ENCODE measurements at places on chromosomes 7 and 10.

- no peak for DNase-seq
These were observed 311.2 kb upstream of the GNAI1 start for GRCh38 chr7:79823246-79823951.

DNA sequence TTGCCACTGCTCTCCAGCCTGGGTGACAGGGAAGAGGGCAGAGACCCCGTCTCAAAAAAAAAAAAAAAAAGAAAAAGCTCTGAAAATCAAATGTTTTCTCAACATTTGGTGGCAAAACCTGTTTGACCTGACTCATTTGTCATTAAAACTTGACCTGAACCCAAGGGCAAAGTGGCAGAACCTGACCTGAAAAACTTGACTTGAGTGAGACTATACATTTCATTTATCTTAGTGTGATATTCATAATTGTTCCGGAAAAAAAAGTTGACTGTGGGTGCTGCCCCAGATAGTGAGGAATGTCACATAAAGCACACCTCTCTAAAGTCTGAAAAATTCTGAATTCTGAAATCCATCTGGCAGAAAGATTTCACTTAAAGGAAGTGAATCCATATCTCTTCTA lies 2.3 kb upstream of the TAX1BP1 start:
- DNase-seq: no peak

- DNase-seq: no peak
These were observed 23.4 kb downstream of the JAZF1 start for GRCh38 chr7:28157076-28157745.

DNA sequence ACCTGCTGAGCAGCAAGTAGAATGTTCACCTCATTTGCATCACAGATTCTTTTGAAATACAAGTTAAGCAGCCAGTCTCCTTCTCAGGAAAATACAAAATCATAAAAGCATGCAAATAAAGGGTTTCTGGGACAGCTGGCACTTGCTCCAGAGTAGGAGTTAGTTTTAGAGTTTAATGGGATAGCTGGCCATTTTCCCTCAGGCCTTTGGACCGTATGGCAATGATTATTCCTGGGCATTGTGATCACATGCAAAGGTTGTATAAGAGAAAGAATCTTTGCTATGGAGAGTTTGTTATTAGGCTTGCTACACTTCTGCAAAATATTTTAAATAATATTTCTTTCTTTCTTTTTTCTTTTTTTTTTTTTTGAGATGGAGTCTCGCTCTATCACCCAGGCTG lies 240.8 kb downstream of the CDK14 start:
- DNase-seq: no peak

DNA sequence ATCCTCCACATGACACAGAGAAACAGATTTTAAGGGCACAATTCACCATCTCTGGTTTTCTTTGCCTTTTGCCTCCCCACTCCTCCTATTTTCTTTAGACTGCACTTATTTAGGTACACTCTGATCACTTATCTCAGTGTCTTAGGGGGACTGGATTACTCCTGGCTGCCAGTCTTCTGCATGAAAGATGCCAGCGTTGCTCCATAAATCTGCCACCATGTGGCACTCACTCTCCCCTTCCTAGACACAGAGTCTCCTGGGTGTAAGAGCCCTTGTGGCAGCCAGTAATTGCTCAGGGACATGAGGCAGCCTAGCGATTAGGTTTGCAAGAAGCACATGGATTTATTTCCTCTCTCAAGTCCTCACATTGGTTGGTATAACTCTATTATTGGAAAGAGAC lies 34.5 kb upstream of the RBM20 start:
- no peak for DNase-seq

GRCh38 chr10:99927721-99928280 lies 81.9 kb downstream of the DNMBP start:
- DNase-seq: no peak

- no peak for DNase-seq
These were observed 55.9 kb downstream of the KCNMA1 start for GRCh38 chr10:77581738-77582137.

DNA sequence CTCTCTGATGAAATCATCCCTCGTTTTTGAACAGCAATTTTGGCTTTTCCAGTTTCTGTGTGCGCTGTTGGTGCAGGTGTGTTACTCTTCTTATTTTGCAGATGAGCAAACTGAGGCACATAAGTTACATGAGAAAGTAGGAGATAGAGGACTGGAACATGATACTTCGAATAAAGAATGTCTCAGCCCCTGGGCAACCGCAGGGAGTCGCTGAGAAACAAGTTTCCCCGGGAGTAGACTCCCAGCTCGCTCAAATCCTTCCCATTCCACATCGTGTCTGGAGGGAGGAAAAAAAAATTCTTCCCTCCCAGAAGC lies 18.0 kb downstream of the MXI1 start:
- DNase-seq: no peak

- DNase-seq: no peak
These were observed 9.7 kb upstream of the ABCA13 start for GRCh38 chr7:48161407-48162125.

DNA sequence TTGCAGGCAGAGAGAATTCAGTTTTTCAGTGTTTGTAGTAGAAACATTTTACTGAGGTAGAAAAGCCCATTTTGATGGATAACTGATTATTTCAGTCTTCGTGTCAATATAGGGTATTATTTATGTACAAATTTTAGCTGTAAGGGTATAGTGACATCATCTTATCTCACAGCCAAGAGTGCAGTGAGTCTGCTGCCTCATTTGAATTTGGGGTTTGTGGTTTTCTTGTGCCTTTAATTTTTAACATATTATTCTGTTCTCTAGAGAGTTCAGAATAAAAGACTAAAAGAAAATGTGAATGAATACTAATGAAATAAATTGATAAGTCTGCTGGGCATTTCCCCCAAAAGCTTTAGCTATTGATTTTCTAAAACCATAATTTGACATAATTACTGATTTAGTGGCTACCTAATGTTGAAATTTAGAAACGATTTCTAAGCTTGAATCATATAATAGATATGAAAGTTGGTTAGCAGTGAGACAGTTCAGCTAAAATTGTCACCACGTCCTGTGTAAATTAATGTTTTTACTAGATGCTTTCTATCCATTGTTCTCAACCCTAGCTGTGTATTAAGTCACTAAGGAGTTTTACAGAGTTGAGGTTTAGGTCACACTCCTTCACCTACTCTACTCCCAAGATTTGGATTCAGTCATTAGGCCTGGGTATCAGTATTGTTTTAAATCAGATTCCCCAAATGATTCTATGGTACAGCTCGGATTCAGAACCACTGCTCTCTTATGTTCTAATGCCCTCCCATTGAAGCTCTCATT lies 37.3 kb downstream of the ACADSB start:
- no peak for DNase-seq

DNA sequence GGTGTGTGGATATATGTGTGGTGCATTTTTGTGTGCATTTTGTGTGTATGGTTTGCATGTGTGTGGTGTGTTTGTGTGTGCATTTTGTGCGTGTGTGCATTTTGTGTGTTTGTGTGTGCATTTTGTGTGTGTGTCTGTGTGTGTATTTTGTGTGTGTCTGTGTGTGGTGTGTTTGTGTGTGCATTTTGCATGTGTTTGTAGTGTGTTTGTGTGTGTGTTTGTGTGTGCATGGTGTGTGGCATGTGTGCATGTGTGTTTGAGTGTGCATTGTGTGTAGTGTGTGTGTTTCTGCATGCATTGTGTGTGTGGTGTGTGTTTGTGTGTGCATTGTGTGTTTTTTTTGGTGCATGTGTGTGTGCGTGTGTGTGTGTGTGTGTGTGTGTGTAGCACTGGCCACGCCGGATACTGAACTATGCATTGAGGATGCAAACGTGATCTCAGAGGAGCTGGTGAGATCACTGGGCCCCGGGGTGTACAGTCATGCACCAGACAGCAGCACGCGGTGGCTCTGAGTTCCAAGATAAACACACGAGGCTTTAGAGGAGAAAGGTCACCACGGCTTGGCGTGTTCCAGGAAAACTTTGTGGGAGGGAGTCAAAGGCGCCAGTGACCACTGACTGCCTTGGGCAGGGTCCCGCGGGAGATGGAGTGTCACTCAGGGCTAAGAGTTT lies 106.6 kb upstream of the SHH start:
- DNase-seq: peak; percentile 66

DNA sequence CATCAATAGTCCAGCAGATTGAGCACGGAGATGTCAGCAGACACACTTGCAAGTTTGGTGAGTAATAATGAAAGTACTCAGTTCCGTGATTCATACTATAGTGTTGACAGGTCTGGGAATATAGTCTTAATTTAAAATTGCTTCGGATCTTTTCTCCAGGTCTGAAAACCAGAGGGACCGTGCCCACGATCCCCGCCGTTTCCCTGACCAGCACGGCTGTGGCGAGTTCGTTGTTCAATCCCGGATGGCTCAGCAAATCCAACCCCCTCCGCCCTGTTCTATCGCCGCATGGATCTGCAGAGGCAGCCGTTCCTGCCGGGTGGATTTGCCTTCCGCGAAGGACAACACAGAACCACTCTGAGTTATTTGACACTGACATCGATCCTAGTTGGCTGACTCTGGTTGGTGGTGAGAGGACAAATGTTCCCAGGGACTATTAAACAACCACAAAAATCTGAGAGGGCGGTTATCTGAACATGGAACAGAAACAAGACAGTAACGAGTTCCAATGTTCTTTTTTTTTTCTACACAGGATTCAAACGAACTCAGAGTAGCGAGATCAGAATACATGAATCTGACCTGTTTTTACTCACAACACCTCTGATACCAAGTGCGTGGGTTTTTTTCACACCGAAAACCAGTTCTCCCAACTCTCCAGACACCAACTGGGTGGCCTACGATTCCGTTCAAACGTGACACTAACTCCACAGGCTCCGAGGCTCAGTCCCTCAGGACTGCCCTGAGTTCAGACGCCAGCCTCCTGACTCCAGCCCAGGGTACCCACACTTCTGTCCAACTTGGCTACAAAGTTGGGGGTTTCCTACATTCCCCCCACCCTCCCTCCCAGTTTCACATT lies 52.7 kb downstream of the RBM17 start:
- peak; percentile 61 for DNase-seq

DNA sequence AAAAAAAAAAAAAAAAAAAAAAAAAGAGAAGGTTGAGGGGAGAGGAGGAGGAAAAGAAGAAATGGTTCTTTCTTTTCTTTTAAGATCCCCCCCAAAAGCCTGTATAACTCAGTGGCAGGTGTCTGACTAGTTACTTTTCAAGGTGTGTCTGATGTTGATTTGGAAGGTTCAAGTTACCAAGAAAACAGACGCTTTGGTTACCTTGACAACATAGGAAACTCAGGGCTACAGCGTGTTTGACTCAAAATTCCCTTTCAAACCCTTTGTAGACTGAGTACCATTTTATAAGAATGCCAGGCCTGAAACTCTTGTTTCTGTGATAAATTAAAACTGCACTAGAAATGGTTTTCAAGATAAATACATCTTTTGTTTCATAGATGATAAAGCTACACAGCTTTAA lies 286.8 kb downstream of the SKIDA1 start:
- no peak for DNase-seq

DNA sequence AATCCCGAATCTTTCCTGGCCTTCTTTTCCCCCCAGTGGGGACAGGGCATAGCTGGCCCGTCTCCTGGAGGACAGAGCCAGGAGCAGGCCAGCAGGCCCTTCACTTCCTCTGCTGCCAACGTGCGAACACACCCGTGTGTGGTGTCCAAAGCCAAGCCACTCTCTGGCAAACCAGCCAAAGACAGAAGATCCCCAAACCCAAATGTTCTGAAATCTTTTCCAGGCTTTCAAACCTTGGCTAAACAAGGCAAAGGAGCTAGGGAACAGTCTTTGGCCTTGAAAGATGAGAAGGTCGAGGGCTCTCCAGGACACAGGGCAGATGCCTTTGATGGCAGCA lies 63.0 kb downstream of the PROSER2 start:
- DNase-seq: no peak

DNA sequence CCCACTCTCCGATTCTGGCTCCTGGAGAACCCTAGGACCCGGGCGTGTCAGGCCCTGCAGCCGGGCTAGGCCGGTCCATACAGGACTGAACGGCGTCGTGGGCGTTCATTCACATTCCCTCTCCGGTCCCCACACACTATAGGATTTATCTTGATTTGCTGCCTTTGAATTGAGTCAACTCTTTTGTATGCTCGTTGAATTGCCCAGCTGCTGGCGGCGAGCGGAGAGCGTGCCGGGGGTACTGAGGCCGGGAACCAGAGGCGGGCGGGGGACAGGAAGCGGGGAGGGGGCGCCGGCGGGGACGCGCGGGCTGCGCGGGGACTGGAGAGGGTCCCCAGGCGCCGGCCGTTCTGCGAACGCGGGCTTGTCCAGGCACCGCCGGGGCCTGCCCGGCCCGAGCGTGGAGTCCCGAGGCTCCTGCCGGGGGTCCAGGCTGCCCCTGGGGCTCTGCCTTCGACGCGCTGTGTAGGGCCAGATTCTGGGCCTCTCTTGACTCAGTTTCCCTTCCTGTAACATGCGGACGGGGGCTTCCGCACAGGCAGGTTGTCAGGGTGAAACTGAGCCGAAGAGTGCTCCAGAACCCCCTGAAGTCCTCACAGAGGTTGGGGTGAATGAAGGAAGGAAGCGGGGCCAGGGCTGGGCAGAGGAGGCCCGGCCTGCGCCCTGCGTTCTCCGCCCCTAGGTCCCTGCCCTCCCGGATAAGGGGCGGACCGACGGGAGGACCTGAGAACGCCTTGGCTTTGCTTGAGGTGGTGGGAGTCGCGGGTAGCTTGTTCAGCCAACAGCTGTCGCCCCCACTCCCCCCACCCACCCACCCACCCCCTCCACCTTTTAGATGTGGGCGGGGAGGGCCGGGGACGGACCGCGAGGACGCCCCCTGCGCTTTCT lies 769 bp upstream of the ELFN1 start:
- no peak for DNase-seq

DNA sequence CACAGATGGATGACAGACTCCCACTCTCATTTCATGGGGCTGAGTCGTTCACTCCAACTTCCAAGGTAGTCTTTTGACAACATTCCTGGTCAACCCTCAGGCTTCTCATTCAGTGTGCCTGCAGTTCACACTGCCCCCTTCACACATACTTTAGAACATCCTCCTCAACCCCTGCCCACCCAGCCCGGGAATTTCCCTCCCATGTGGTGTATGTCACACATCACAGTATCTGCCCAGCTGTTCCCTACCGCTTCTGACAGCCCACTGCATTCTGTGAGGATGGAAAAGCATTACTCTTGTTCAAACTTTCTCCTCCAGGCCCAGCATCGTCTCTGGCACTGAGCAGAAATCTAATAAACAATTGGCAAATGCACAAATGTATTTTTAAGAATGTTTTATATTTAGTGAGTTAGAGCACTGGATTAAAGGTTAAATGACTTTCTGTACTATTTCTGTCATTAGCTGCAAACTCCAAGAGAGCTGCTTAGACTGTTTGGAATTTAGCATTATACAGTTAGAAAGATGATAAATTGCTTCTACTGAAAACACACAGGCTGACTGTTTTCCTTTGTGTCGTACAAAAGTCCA lies 110.4 kb downstream of the SFMBT2 start:
- no peak for DNase-seq

- no peak for DNase-seq
These were observed 87.5 kb downstream of the UBE2H start for GRCh38 chr7:129865093-129865924.

All from GOT3 (cell line).